Stimulated activated CD4-positive, alpha-beta T cell treated with anti-CD3 and anti-CD28 coated beads, TNF-alpha, amount 100 ng/mL, for 24 hours (primary cell): ENCODE measurements at places on chromosomes 6 and 20.

- no peak for DNase-seq
These were observed 672 bp downstream of the SIRPA start for GRCh38 chr20:1895674-1896483.

GRCh38 chr6:36979347-36979742 is 6.7 kb downstream of the MTCH1 start:
- DNase-seq: no peak

- no peak for DNase-seq
These were observed 461.5 kb upstream of the ADGRB3 start for GRCh38 chr6:68173616-68174015.

DNA sequence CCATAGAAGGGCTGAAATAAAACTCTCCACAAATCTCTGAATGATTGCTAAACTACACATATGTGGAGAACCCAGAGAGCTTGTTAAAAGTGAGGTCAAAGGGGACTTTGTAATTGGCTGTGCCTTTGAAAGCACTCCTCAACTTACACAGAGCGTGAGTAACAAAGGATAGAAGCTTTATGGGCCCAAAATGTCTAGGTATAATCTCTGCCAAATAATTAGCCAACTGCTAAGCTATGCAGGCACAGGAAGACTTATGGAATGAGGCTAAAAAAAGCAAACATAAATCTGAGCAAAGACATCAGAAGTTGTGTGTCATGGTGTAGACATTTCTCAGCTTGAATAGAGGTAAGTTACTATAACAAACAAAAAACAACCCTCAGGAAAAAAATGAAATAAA is 23.3 kb upstream of the UST start:
- DNase-seq: no peak

GRCh38 chr6:107977283-107977682 is 19.3 kb upstream of the SEC63 start:
- DNase-seq: no peak

DNA sequence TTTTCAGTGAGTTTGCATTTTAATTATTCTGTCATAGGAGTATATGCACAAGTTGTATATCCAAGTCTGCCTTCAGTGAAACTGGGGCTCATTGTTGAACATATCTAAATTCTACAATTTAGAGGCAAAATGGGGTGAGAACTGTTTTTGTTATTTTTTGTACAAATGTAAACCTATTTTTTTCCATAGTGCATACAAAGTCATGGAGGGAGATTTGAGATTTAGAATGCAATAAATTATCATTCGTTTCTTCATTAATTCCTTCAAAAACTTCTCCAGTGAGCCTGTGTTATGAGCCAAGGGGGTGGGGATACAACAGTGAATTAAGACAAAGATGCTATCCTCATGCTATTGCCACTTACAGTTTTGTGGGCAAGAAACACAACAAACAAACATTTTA is 29.8 kb upstream of the RHAG start:
- DNase-seq: no peak

DNA sequence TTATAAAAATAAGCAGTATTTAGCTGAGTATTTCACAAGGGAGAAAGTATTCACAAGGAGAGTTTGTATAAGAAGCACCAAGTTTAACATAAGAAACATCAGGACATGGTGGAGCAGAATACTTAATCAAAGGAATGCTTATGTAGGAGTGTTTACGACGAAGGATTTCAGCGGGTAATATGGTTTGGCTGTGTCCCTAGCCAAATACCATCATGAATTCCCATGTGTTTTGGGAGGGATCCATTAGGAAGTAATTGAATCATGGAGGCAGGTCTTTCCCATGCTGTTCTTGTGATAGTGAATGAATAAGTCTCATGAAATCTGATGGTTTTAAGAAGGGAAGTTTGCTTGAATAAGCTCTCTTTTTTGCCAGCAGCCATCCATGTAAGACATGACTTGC is 1099.1 kb upstream of the ADGRB3 start:
- DNase-seq: no peak

- no peak for DNase-seq
These were observed 82.3 kb upstream of the BCLAF1 start for GRCh38 chr6:136371959-136372358.

DNA sequence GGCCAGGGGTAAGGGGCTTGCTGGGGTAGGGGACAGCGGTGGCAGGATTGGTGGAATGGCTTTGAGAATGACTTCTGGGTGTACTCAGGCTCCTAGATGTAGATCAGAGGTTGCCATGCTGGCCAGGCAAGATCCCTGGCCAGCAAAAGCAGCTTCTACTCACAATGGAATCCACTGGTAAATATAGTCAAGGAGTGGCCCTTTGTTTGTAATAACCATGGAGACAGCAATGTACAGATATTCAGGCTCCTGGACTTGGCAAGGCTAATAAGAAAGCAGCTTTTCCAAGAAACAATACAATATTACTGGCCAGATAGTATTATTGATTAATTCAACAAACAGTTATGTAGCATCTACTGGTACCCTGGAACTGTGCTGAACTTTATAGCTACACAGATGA is 37.9 kb downstream of the CDH26 start:
- DNase-seq: no peak

GRCh38 chr6:24122139-24122538 is 3.9 kb upstream of the NRSN1 start:
- DNase-seq: no peak

GRCh38 chr6:31837369-31838113 is 10.0 kb downstream of the HSPA1B start:
- no peak for DNase-seq

GRCh38 chr20:59020938-59021551 is 1.8 kb downstream of the TUBB1 start:
- DNase-seq: no peak
